DMS79 treated with DMSO at 0.1 percent for 48 hours (cell line): ENCODE measurements at places on chromosomes 2 and 18.

DNA sequence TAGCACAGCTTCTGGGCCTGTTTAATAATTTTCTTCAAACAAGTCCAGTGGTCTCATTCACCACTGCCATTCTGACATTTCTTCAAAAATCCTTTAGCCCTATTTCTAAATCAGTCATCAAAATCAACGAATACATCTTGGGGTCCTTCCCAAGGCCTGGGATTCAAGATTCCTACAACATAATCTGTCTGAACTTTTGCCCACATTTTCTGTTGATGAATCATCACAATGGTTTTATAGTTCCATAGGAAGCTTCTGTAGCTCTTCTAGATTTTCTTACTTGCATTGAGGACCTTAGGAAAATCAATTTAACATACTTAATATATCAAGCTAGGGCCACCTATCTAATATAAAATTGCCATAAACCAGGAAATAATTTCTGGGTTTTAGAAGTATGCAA is 811.8 kb upstream of the ACVR2A start:
- no peak for DNase-seq

DNA sequence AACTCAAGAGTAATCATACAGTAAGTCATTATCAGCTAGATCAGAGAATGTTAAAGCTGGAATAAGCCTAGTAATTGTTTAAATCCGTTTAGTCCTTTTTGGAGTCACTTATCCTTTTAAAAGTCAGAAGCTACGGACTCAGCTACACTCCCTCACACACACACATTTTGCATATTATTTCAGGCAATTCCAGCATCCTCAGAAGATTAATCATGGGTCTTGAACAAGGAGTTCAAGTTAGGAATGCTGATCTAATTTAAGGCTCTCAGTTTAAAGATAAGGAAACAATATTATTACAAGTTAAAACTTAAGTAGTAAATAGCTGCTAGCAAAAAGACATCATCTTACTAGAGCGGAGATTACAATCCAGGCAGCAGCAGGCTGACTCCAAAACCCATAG is 74.3 kb downstream of the GTF3C3 start:
- no peak for DNase-seq

DNA sequence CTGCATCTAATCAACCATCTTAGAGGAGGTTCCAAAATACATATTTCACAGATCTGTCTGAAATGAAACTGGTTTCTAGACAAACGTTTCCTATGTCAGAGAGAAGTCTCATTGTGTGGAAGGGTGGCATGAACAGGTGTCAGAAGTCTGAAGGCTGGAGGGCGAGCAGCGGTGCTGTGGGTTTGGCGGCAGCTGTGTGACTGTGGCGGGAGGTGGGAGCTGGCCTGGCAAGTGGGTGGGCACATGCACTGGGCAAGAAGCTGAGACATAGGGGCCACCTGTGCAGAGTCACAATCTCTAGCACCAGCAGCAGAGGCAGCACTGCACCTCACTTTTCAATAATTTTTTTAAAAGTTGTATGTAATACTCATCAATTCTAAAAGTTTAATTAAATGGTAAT is 346.3 kb downstream of the DSC3 start:
- no peak for DNase-seq

GRCh38 chr2:222622910-222623309 is 33.0 kb downstream of the FARSB start:
- no peak for DNase-seq

- DNase-seq, result no peak
These were observed 198.9 kb downstream of the AGAP1 start for GRCh38 chr2:235692671-235693171.

DNA sequence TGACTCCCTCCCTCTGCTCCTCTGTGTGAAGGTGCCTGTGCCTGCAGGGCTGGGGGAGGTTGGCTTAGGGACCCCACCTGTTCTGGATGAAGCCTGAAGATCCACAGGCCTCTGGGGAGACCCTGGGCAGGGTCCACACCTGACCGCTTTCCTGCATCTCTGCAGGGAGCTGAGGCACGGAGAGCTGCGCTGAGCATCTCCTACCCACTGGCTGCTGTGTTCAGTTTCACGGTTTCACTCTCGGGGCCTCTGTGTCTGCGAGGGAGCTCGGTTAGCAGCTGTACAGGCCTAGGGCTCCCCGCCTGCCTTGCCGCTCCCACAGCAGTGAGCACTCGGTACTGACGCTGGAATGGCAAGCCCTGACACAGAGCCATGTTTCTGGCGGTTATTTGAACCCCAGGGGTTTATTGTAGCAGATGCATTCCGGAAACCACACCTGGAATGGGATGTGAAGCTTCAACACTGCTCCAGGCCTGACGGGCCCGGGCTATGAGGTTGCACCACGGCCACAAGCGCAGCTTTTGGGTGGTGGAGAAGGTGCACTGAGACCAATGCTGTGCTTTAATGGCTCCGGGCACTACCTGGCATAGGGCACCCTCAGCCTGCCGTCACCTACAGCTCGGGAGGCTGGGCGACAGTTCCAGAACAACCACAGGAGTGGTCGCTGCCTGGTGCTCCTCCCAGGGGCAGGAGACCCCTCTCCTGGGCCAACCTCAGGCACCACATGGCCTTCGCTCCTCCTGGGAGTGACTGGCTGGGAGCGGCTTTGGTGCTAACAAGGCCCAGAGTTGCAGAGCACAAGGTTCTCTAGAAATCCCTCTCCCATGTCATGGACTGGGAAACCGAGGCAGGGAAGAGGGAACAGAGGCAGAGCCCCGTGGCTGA is 257.9 kb downstream of the NDUFA10 start:
- DNase-seq, result no peak

- DNase-seq, result no peak
These were observed 8.4 kb downstream of the ST8SIA5 start for GRCh38 chr18:46748466-46748865.

- no peak for DNase-seq
These were observed 46.0 kb upstream of the STON1 start for GRCh38 chr2:48483916-48484315.

DNA sequence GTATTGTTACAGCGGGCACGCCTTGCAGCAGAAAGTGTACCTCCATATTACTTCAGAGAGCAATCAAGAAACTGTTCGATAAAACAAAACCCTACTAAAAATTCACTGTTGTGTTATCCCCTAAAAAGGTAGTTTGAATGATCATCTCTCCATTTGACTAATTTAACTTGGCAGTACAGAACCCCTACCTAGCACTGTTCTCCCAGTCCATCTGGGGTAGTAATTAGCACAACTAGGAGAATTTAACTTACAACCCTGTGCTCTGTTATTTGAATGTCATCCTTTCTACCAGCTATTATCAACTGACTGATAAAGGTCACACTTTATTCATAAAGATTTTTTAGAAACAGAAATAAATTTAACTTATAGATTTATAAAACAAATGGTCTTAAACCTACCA is 121.2 kb downstream of the EPB41L3 start:
- DNase-seq, result no peak

- DNase-seq, result no peak
These were observed 4.7 kb upstream of the ESCO1 start for GRCh38 chr18:21605213-21605612.

DNA sequence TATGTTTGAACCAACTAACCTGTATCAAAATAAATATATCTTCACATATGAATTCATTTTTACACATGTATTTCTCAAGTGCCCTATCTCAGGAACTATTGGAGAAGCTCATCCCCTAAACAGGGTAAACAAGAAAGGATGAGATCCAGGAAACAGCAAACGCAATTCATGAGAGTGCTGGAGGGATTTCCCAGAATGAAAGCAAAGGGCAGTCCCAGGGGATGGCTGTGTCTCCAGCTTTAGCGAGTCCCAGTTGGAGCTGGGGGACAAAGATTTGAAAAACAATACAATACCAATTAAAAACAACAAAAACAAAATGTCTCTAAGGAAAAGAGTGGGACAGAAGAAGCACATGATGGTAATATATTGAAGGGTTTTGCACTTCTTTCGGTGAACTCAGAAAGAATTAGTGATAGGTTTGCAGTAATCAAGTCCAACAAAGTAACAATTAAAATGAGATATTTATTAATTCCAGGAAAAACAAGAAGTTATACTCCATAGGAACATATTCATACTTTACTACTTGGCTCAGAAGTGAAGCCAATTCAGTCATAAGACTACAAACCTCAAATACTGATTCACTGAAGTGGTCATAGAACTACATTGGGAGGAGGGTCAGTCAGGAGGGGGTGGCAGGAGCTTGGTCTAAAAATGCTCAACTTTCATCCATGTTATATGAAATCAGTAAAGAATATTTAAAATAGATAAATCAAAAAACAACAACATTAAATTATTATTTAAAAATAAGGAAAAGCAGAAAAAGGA is 73.1 kb upstream of the PDE1A start:
- no peak for DNase-seq

DNA sequence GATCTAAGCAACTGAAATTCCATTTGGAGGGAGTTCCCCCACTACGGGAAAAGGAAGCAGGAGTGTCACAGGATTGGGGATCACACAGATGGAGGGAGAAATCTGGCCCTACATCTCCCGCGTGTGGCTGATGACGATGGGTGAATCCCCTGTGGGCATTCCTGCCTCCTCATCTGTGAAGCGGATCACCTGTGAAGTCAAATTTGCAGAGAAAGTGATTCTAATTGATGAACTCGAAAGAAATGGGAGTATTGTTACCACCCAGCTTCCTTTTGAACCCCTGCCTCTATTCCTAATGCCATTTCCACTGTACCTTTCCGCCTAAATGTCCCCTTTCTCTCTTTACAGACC is 92.0 kb downstream of the CMPK2 start:
- DNase-seq, result no peak

DNA sequence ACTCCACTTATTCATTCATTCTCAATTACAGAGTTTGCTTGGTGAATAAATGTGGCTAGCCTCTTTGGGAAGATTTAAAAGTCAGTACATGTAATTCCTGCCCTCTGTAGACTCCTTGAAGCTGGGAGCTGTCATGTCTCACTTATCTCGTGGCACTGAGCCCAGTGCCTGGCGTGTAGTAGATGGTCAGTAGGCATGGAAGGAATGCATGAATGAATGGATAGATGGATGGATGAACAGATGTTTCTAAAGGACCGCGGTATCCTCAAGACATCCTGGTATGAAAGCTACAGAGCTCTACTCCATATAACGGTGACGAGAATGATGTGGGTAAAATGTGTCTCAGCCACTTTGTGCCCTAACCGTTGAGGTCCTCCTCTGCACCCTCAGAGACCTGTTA is 83.0 kb downstream of the MARCO start:
- DNase-seq, result no peak

- no peak for DNase-seq
These were observed 295.6 kb upstream of the LRATD1 start for GRCh38 chr2:14336759-14337382.

DNA sequence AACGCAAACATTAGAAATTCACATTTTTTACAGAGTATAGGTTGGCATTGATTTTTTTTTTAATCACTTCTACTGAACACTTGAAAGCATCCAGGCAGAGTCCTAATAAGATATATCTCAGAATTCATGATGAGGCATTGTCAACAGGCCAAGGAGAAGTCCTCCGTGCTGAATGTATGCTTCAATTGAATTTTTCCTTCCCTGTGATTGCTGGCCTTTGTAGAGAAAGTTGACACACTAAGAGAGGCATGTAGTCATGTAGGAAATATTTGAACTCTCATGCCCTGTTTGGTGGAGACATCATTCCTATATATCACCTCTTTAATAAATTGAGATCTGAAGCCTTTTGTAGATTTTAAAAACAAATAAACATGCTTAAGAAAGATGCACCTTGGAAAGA is 844.9 kb downstream of the CPS1 start:
- no peak for DNase-seq

DNA sequence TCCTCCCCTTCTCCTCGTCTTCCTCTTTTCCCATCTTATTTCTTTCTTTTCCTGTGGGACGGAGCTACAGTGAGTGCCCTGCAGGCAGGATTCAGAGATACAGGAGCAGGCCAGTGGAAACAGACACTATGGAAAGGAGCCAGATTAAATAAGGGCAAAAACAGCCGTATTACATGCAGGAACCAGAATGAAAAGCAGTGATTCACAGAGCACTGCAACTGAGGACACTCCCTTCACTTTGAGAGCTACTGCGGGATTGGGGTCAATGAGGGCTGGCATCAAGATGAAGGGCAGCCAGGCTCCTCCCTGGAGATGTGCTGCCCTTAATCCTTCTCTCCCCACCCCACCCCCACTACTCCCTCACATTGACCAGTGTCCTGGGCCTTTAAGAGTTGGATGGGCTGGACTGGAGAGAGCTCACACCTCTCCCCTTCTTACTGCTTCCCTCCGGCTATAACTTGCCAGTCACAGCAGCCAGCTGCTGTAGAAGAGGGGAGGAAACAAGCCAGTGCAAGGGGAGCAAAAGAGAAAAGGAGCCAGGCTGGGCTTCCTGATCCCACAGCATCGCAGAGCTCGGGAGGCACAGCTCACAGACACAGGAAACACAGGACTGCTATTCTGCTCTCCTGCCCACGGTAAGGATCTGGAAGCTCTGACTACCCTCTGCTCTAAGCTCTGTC is at the start of gene PLCD4:
Gene PLCD4 (plus strand): TSS at position 464 of the 680 bp plus-strand sequence. CDS start 7,841 bp downstream, outside the sequence.
- peak; percentile 18 for DNase-seq

GRCh38 chr18:77164763-77165485 is 32.3 kb upstream of the MBP start:
- peak; percentile 16 for DNase-seq

GRCh38 chr2:98579926-98580325 is 28.4 kb downstream of the COA5 start:
- no peak for DNase-seq

GRCh38 chr2:199488772-199489400 is 31.1 kb upstream of the SATB2 start:
- no peak for DNase-seq

GRCh38 chr2:181857483-181857882 is 34.0 kb upstream of the ITPRID2 start:
- no peak for DNase-seq

DNA sequence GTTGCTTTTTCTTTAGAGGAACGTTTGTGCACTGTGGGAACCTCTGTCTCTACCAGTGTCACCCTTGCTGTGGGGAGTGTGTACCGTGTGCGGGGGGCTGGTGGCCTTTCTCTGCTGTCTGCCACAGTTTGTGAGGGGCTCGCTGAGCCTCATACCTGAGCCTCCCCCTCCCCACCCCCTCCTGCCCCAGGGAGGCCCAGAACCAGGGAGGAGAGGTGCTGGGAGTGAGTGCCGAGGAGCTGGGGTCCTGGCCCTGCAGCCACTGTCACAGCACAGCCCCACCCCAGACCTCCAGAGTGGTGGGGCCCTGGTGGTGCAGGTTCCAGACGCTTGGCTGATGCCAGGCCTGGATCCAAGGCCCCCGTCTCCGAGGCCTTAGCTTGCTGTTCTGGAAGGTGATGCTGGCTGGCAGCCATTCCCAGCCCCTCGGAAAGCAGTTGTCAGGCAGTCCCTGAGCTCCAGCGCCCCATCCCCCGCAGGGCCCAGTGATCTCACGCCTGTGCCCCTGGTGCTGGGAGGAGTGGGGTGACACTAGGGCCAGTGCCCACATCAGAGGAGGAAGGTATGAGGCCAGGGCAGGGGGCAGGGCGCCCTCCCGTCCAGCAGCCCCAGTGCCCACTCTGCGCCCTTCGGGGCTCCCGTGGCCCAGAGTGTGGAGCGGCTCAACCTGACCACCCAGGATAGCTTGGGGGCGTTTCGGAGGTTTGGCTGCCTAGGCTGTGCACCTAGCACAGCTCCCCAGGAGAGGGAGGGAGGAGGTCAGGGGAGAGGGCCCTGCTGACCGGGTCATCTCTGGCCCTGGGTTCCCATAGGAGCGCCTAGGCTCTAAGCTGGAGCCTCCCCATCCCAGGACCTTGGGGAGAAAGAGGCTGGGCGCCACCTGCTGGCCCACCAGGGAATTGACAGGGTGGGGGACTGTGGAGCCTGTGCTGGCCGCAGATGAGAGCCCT is 53.0 kb upstream of the ALPP start:
- DNase-seq, result no peak
